ENCODE measurements at places on chromosomes 4 and X.

DNA sequence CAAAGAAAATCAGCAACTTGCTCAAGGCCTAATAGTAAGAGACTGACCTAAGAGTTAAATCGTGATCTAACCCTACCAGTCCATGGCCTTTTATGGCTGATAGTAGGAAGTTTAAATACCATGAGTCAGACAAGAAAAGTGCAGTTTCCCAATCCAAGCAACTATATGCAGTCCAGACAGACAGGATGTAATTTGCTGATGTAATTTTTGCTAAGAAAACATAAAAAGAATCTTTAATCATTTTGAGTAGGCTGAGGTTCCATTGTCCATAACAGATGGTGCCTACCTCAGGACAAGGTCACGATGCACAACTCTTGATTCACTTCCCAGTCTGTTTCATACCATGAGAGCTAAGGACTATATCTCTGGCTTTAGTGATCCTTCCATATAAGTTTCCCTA lies 317.5 kb upstream of the GRIA3 start:
- no peak for DNase-seq

- no peak for DNase-seq
Measured at GRCh38 chrX:56764975-56765791, 36.1 kb downstream of the NBDY start.

GRCh38 chr4:170170861-170171260 lies 81.1 kb upstream of the AADAT start:
- no peak for DNase-seq

DNA sequence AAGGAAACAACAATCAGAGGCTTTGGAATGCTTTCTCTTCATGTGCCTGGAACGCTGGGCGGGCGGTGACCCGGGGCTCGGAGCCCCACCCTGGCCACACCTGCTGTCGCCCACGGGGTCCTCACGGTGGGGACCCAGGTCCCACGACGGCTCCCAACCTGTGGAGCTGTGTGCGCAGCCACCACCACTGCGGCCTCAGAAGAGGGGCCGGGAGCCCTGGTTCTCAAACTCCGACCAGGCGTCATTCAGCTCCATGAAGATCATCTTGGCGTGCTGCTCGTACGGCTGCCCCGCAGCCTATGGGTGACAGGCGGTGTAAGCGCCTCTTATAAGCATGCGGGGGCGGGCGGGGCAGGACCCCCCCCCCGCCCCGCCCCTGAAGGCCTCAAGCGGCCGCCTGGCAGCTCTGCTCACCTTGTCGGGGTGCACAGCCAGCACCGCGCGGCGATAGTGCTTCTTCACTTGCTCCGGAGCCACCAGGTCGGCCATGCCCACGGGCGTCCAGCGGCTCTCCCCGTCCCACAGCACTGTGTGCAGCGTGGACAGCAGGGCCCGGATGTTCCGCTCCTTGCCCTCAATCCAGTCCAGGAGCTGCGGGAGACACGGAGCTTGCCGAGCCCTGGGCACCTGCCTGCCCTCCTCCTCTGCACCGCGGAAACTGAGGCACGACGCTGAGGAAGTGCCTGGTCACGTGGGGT lies 23.7 kb upstream of the CPLX1 start:
- DNase-seq = no peak

GRCh38 chrX:68717196-68717595 lies 69.7 kb downstream of the STARD8 start:
- no peak for DNase-seq

DNA sequence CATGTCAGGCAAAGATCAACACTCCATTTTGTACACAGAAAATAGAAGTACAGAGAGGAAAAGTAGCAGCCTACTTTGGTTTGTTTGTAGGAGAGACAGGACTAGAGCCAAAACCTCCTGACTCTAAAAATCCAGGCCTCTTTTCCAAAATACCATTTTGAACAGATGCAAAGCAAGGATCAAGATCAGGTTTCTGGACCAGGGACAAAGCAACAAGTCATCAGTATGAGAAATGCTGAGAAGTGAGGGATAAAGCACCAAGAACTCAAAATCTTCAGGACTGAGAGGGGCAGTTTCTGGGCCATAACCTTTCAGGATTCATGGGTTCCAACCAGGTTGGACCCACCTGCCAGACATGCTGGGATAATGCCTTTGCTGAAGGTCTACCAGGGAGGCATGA lies 36.6 kb upstream of the MBTPS2 start:
- DNase-seq = no peak

GRCh38 chrX:10932842-10933440 lies 178.2 kb upstream of the HCCS start:
- no peak for DNase-seq

DNA sequence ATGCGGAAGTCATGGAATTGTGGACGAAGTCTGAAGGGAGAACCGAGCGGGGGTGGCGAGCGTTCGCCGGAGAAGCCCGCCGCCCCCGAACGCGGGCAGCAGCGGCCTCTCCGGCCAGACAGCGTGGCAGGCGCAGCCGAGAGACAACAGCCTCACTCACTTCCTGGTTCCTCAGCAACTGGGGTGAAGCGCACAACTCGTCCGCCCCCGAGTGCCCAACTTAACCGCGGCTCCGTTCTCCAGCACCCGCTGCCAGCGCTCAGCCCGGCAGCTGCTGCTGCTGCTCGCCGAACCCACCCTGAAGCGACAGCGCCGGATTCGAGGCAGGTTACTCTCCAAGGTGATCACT lies 68.0 kb downstream of the NOCT start:
- peak; percentile 23 for DNase-seq

DNA sequence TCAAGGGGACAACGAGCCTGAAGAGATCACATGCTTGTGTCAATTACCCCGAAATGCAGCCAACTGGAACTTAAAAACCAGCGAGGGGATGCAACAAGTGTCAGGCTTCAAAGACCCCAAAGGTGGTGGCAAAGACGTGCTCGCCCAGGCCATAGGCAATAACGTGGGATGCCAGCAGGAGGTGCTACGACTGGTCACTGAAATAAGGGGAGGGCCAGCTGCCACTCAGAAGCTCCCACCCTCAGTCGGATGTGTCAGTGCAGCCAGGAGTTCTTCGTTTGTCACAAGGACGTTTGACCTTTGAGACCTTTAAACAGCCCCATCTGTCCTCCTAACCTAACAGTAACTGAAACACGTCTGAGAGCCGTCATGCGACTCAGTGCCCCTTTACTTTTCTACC lies 556.8 kb upstream of the PCDH10 start:
- no peak for DNase-seq

DNA sequence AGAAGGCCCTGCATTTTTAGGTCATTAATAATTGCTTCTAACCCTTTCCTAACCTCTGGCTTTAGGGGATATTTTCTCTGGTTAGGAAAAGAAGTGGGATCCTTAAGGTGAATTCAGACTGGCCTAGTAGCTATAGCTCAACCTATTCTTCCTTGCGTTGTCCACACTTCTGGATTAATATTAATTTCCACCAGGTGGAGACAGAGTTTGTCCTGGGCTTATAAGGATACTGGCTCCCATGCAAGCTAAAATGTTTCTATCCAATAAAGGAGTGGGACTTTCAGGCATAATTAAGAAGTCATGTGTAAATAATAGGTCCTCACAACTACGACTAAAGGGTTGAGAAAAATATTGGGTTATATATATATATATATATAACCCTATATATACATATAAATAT lies 860.0 kb upstream of the POU3F4 start:
- DNase-seq = no peak

GRCh38 chr4:15027921-15028435 lies 25.7 kb downstream of the CPEB2 start:
- no peak for DNase-seq
